NCI-H524 (cell line): ENCODE measurements at places on chromosomes 2 and 18.

GRCh38 chr2:116510117-116510671 is 1304.3 kb upstream of the DDX18 start:
- peak; percentile 49 for DNase-seq

DNA sequence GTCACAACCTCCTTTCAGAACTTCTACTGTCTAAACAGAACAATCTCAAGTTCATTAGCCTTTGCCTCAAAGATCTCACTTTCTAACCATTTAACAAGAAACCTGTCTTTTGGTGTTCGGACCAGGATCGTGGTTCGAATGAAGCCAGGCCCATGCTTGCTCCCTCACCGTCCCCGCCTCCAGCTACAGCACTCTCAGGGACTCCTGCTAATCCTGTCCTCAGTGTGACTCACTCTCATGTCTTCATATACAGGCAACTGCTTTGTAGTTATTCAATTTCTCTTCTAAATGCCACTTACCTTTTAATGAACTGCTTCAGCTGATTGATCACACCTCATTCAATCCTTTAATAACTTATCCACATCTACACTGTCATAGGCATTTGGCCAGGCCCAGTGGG is 15.8 kb downstream of the SERTAD2 start:
- no peak for DNase-seq

DNA sequence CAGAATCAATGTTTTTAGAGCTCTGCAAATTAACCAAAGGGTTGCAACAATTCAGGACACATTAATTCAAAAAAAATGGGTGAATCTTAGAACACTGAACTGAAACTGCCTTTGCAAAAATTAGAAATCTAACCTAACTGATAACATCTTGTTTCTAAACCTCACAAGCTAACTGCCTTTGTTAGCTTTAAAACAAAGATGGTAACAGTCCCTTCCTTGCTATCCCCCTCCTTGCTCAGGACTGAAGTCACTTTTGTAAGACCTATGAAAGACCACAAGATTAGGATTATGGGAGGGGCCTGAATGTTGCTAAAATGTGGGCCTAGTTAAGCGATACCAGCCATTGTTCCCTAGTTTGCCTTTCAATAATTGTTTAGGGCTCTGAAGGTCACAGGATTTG is 44.9 kb upstream of the LONRF2 start:
- no peak for DNase-seq

DNA sequence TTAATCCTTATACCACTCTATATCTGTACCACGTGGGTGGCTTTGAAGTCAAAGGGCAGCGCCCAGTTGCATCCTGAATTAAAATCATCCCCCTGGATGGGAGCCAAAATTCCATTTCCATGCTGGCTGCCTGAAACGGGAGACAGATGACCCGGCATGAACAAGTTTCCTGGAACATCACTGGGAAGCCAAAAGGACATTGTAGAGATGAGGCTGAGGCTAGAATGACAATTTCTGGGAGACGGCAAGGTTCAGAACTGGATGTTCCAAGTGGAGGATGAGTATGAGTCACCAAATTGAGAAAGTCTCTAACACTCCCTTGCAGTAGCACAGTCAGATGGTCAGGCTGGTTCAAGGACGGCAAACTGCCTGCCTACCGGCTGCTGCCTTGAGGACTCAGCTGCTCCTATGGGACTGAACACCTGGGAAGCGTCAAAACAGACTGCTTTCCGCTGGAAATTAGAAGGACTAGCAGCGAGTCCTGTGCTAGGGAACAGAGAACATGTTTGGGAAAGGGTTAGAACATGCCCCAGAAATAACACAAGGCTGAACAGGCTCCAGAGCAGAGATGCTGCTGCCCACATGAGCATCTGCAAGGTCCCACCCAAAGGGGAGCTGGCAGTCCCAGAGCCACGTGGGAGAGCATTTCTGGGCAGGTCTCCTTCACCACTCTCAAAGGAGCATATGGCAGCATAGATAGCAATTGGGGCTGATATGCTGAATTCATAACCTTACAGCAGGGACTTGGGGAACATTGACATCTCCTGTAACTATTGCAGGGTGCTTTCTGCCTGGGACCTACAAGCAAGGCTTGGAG is 32.0 kb downstream of the YPEL5 start:
- DNase-seq: peak; percentile 93

DNA sequence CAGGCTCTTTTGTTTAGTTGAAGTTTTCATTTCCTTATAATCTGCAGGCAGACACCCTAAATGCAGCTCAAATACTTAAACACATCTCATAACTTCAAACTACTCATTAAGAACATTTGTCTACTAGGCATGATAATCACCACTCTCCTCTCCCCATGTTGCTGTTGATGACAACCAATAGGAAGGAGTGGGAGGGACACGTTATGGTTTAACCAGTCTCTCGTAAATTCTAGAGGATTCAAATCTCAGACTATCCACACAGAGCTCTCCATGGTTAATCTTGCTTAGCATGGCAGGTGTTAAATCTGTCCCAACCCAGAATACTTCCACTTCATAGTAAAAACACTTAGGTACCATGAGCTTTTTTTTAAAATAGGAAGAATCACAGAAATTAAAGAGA is 127.4 kb upstream of the AQP4 start:
- no peak for DNase-seq

- DNase-seq: no peak
Measured at GRCh38 chr2:3285901-3286645, 91.5 kb downstream of the EIPR1 start.

- DNase-seq: peak; percentile 16
Measured at GRCh38 chr18:4283746-4284291, 171.3 kb downstream of the DLGAP1 start.

GRCh38 chr2:201820383-201821007 is 14.2 kb downstream of the CDK15 start:
- DNase-seq: no peak

GRCh38 chr2:196606516-196606915 is 33.0 kb upstream of the CCDC150 start:
- DNase-seq: no peak

DNA sequence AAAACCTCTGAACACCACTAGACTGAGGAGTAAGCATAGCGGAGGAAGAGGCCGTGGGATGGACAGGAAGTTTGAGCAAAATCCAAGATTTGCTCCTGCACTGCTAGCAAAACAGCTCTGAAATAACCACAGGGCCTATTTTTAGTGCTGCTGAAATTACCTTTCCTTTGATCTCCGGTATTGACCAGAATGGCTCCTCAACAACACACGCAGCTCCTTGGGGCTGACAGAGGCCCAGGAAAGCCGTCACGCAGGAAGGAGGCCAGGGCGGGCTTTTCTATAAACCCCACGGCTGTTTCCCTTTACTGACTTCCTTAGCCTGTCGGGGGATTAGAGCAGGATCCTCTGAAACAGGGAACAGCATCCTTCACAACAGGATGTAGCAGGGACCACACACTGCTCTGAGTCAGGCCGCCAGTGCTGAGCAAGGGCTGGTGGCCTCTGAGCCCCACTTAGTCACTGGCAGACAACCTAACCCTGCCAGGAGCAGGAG is 80.8 kb upstream of the LCLAT1 start:
- no peak for DNase-seq

- DNase-seq: no peak
Measured at GRCh38 chr2:71923143-71923525, 224.5 kb downstream of the CYP26B1 start.

- peak; percentile 21 for DNase-seq
Measured at GRCh38 chr2:133591164-133591563, 22.9 kb upstream of the NCKAP5 start.

- no peak for DNase-seq
Measured at GRCh38 chr2:39385172-39385571, 51.9 kb downstream of the MAP4K3 start.

DNA sequence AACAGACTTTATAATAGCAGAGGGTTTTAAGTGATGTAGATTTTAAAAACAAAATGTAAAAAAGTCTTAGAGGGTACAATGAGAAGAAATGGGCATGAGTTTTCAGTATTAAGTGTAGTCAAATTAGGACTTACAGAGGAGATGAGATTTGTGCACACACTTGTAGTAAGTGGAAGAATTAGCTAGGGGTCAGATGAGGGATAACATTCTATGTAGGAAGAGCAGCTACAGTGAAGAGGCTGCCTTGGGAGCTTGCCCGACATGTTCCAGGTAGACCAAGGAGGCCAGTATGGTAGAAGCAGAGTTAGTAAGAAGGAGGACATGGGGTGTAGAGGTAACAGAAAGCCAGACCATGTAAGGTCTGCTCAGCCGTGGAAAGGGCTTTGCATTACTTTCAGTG is 189.2 kb upstream of the DSEL start:
- DNase-seq: peak; percentile 31

DNA sequence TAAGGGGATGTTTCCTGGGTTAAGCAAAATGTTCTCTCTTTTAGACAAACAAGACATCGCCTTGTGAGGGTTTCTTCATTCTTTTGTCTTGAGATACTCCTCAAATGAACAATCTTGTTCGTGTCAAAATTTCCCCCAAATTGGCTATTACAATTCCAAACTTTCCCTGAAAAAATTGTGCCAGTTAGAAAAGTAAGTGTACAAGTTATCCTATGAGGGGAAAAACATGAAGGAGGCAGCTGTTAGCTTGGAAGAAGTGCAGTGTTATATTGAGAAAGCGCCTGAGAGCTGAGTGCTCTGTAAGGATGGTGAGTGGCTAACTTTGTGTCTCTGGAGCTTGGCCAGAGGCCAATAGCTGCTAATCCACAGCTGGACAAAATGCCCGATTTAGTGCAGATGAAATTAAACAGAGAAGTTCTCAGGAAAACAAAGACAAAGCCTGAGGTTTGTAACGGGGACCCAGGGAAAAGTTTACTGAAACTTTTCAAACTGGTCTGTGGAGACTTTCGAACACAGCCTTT is 14.1 kb upstream of the PLEKHH2 start:
- peak; percentile 84 for DNase-seq

- DNase-seq: no peak
Measured at GRCh38 chr2:218285604-218286003, 6.7 kb downstream of the TMBIM1 start.

DNA sequence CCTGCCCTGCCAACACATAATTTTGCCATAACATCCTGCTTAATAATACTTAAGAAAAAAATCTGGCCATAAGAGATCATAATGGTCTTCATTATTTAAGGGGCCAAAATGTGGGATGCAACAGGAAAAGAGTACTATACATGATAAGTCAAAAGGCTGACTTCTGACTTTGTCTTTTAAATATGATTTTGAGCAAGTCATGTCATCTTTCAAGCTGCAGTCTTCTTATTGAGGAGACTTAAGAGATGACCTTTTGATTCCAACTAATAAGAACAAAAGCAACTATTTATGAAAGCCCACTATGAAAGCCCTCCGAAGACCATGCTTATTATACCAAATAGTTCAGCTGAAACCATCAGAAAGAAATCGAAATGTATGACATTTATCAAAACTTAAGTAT is 41.6 kb downstream of the PUM2 start:
- no peak for DNase-seq

DNA sequence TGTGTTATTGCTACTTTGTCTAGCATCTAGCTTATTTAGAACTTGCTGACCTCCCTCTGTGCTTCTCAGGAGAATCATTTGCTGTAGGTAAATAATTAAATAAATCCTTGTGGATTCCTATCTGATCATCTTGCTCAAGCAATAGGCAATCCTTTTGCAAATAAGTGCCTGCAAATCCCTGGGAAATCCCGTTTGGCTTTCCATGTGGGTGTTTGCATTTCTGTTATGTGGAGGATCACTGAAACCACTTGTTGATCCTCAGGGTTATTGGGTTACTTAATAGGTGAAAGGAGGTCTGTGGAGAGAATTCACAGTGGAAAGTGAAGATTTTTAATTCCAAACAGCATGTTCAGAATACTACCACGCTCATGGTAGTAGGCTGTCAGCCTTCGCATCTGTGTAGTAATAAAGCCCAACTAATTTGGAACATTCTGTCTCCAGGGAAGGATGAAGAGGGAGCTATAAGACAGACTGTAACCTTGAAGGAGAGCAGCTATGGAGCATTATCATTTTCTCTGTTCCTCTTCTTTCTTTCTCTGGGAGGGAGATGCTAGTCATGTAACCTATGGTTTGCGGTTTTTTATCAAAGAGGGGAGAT is 72.5 kb downstream of the GULP1 start:
- DNase-seq: no peak

DNA sequence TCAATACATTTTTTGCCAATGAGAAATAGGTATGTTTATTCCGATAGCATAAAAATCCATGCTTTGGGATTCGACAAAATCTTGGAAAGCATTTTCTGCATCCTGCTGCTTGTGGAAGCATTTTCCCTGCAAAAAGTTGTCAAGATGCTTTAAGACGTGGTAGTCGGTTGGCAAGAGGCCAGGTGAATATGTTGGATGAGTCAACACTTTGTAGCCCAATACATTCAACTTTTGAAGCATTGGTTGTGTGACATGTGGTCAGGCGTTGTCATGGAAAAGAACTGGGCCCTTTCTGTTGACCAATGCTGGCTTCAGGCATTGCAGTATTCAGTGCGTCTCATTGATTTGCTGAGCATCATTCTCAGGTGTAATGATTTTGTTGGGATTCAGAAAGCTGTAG is 764.5 kb downstream of the TRIB2 start:
- DNase-seq: no peak

DNA sequence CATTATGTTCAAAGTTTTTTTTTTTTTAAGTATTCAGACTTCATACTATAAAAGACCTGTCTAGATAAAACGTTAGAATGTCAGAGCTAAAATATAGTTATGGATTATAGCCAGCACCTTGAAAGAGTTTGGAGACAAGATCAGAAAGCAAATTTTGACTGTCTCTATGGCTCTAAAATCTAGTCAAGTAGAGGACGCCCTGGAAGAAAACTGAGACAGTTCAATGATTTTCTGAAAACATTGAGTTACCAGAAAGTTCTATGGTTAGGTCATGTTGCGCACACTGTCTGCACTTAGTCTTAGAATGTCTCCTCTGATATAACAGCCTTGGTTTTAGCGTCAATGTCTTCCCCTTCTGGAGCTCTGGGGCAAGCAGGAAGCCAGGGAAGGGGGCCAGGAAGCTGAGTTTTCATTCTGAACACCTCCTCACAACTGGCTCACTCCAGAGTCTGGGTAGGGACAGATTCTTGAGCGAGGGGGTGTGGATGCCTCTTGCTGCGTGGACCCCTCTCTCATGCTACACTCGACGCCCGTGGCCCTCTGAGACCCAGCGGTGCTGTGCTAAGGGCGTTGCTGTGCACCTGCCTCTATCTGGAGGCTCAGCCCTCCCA is 99.5 kb downstream of the RNF144A start:
- no peak for DNase-seq

DNA sequence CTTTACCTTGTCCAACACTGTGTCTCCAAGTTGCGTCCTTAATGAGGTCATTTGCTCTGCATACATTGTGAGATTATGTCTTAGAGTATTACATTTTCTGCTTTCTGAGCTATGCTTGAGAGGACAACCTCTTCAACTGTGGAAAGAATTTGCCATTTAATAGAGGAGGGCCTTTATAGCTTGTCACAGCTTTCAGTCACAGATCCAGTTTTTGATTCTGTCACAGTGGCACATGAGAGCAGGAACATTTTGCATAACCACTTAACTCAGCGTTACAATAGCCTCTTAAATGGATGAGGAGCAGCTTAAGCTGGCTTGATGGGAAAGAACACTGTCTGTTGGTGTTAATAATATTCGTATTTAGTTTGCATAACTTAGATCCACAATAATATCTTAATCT is 63.0 kb downstream of the RHBDD1 start:
- peak; percentile 84 for DNase-seq
